ENCODE measurements at places on chromosomes 7 and 10.

GRCh38 chr7:49708590-49708989 lies 64.8 kb upstream of the VWC2 start:
- DNase-seq, result no peak

DNA sequence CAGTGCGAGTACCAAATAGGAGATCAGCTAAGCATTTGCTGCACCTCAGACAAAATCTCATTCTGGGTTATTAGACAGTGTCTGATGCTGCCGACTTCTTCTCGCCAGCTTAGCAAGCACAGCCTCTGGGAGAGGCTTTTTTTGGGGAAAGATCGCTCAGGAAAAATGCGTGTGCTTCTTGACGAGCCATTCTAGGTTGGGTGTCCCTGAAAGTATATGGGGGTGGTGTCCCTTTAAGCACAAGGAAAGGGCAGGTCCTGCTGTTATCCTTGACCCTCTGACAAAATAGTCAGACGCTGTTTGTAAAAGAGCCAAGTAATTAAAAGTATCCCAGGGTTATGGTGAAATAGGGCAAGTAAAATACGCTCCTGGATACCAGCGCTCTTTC lies 540.1 kb upstream of the FZD8 start:
- DNase-seq, result no peak

DNA sequence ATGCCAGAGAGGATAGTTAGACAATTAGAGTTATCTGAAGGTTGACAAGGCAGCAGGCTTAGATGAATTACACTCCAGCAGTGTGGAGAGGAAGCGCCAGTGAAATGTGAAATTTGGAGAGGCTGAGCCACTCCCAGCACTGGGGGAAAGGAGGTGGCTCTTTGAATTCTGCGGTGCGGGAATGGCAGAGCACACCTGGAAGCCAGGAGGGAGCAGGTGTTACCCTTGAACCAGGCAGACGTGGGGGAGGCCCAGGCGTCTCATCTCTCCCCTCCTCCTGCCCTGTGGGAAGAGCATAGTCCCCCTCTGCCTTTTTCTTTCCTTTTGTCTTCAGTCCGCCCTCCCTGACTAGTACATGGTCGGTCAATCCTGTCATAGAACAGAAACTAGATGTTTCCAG lies 203.1 kb downstream of the DPP6 start:
- no peak for DNase-seq

DNA sequence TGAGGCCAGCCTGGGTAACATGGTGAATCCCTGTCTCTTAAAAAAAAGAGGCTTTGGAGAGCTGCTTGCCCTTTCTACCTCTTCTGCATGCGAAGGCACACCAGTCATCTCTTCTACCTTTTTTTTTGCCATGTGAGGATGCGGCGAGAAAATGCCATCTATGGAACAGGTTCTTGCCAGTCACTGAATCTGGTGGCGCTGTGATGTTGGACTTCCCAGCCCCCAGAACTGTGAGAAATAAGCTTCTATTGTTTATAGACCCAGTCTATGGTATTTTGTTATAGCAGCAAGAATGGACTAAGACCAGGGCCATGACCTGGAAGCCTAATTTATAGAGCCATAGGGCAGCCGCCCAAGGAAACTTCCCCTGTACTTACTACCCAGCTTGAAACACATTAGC lies 112.9 kb downstream of the HIP1 start:
- no peak for DNase-seq

DNA sequence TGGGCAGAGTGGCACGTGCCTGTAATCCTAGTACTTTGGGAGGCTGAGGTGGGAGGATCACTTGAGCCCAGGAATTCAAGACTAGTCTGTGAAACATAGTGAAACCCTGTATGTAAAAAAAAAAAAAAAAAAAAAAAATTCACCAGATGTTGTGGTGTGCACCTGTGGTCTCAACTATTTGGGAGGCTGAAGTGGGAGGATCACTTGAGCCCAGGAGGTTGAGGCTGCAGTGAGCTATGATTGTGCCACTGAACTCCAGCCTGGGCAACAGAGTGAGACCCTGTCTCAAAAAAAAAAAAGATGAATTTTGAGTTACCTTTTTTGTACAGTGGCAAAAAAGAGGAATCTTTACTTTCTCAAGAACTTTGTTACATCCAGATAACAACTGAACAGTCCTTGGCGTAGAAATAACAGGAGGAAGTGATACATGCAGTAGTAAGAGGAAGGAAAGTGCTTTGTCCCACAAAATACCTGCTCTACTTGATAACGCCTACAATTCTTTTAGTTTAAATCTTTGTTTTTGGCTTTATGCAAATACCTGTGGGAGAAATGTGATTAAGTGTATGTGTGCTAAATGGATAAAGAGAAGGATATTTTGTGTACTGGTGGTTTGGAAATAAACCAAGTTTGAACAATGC lies 29.3 kb downstream of the SPAG6 start:
- DNase-seq, result no peak

DNA sequence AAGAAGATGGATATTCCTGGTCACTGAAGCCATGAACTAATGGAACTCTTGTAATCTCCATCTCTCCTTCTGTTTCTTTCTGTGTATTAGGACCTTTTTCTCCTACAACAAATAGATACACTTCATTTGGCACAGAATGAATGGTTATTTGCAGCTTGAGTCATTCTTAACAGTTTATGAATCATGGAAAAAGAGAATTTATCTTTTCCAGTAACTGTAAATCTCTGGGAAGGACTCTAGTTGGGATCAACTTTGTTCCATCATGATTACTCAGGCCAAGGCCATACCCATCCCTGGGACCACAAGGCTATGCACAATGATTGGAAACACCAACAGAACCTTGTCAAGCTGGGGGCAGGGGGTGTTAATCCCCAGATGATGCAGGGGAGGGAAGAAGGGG lies 36.1 kb upstream of the MDFIC start:
- DNase-seq, result no peak

DNA sequence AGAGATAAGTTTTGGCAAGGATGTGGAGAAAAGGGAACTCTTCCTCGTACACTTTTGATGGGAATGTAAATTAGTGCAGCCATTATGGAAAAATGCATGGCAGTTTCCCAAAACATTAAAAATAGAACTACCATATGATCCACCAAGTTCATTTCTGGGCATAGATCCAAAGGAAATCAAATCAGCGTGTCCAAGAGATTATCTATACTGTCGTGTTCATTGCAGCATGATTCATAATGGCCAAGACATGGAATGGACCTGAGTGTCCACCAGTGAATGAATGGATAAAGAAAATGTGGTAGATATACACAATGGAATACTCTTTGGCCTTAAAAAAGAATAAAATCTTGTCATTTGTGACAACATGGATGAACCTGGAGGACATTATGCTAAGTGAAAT lies 70.3 kb upstream of the RSU1 start:
- no peak for DNase-seq

DNA sequence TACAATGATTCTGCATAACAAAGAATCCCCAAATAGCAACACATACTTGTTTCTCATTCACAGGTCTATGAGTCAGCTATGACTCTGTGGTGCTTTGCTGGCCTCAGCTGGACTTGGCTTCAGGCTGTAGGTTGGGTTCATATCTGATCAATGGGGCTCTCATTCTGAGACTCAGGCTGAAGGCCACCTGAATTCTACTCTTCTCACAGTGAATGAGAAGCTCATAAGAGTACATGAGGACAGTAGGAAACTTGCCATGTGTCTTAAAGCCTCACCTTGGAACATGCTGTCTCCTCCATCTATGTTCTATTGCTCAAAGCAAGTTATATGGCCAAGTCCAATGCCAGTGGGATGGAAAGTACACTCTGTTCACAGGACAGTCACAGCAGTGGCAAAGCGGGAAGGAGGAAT lies 292.9 kb downstream of the BMPER start:
- DNase-seq, result no peak

DNA sequence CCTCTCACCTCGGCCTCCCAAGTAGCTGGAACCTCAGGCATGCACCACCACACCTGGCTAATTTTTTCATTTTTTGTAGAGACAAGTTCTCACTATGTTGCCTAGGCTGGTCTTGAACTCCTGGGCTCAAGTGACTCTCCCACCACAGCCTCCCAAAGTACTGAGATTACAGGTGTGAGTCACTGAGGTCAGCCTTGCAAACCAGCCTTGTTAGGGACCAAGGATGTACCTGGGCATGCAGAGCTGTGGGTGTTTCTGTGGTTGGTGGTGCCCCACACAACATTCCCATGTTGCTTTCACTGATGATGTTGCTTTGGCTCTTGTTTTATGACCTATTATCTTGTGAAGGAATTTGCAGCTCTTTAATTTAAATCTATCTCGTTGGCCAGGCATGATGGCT lies 54.8 kb downstream of the OTUD1 start:
- DNase-seq, result no peak

DNA sequence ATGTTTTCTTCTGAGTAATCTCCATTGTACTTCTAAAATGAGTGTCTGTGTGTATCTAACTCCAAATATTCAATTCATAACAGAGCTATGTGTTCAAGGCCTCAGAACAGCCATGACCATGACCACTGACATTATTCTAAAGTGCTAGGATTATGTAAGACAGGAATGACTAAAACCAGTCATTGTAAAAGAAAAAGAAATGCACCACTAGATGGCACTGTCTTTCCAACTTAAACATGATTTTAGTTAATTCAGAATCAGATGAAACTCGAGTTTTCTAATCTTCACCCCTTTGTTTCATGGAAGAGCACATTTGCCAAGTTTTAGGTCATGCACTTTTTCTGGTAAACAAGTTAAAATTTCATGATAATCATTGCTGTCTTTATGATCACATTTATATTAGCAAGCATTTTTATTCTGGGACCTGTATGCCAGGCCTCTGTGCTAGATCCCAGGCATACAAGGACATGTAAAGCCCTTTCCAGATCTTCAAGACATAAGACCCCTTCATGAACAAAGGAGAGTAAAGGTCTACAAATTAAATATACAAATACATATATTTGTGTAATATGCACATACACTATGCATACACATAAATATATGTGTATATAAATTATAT lies 26.1 kb upstream of the RSU1 start:
- no peak for DNase-seq

DNA sequence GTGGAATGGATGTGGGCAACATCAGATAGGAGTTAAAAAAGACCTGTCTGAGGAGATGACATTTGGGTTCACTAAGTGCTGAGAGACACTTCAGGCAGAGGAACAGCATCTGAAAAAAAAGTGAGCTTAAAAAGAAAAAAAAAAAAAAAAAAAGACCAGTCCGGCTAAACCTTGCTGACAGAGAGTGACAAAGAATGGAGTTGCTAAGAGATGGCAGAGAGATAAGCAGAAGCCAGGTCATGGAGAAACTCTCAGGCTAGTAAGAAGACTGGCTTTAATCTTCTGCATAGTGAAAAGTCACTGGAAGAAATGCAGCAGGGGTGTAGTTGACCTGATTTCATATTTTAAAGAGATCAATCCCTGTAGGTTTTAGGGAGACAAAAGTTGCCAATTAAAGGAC lies 711.1 kb upstream of the SEMA3D start:
- DNase-seq, result no peak

GRCh38 chr10:21516242-21517131 lies 9.0 kb downstream of the SKIDA1 start:
- DNase-seq, result no peak

GRCh38 chr7:53422291-53422690 lies 386.9 kb downstream of the POM121L12 start:
- no peak for DNase-seq
